ENCODE measurements at places on chromosomes 13 and 19.

DNA sequence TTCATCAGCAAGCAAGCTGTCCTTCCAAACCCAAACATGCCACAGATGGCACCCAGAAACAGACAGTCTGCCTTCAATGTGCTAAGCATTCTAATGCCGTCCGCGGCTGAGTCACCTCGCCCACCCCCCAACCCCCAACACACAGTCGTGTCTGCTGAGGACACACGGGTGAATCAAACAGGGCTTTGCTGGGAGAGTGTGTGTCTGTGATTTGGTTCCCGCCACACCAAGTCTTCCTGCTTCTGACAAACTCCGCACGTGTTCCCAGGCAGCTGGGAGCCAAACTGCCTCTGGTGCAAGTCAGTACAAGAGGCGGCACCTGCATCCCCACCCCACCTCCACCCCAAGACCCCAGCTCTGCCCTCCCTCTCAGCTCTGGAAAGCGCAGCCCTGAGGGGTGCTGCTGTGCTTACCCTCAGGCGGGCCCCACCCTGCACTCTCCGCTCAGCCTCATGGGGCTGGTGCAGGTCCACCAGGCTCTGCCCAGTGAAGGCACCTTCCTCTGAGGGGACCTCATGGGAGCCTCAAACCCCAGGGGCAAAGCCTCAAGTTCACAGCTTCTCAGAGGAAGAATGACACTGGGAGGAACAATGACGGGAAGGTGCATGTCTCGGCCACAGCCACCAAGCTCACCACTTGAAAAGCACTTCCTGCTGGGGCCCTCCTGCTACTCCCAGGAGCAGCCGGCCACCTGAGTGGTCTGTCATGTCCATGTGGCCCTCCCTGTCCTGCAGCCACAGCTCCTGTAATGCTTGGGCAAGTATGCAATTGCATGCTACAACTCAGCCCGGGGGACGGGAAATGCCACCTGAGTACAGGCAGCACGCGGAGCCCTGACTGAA, 15.0 kb upstream of the SLC35E1 start:
- DNase-seq = peak; percentile 91

DNA sequence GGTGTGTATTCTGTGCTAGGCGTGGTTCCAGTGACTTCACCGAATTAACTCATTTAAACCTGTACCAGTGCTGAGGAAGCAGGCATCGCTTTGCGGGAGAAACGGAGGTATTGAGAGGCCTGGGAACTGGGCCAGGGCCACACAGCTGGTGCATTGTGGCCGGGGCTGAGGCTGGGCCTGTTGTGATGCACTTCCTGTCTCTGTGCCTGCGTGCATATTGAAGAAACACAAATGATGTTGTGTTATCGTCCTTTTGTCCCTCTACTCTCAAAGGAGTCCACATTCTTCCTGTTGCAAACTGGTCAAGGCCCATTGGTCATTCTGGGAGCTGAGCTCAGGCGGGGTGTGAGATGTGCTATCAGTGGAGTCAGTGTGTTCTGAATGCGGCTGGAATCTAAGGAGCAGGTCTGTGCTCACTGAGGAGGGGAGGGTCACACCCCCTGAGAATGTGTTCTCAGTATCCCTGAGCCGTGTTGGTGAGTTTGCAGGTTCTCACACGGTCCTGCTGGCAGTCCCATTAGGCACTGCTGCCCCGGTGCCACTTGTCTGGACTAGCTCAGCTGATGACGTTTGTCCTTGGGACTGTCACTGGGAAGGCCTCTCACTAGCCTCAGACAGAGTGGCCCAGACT, 62.1 kb downstream of the ARHGEF7 start:
- DNase-seq = peak; percentile 32

- DNase-seq = no peak
These were observed 35.5 kb upstream of the KLF12 start for GRCh38 chr13:74169676-74170075.

DNA sequence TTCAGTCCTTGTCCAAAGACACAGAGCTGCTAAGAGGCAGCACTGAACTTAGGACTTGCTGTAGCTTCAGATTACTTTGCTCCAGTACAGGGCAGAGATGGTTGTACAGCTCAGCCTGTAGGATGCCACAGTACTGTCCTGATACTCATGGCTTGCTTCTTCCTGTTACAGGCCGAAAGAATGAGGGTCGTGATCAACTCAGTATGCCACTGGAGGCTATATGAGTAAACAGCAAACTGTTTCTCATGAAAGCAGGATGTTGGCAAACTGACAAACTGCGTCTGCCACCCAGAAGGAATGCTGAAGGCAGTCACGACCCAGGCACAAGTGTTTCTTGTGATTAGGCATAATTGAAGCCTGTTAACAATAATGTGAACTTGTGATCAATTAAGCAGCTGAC, 2.8 kb downstream of the ZNF749 start:
- DNase-seq = no peak

DNA sequence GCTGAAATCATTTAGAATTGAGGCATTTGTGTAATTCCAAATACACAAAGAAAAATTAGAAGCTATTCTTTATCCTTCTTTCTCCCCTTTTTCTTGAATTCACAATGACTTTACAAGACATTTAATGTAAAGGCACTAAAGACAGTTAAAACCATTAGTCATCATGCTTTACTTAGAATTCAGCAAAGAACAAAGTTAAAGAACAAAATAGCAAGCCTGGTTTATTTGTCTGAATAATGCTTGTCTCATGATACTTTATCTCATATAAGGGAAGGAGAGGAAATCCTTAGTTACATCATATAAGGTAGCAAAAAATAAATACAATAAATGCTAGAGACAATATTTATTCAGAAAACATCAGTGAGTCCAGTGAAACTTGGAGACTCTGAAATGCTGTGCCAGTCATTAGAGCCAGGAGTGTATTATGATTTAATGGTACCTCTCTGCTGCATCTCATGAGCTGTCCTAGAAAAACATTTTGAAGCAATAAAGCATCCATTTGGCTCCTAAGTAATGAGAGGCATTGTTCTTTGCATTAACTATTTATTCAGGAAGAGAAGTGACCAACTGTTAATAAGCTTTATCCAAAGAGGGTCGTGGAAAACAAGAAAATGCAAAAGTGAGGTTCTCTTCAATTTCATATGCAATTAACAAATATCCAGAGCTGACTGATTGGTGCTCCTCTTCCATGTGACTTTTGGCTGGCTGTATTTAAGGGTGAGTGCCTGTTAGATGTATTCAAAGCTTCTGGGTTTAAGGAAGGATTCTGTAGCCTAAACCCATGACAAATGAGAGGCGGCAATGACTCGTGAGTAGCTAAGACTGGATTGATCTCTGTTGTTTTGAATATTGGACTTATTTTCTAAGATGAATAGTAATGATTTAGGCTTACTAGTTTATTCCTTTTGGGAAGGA, 105.0 kb downstream of the DGKH start:
- DNase-seq = peak; percentile 83

- DNase-seq = no peak
These were observed 7.0 kb upstream of the TMEM161A start for GRCh38 chr19:19145281-19145680.

- DNase-seq = no peak
These were observed 82.8 kb downstream of the TEX29 start for GRCh38 chr13:111403266-111403665.

- DNase-seq = no peak
These were observed 160.9 kb downstream of the MZT1 start for GRCh38 chr13:72566526-72566925.

- DNase-seq = no peak
These were observed 30.7 kb downstream of the PDE4A start for GRCh38 chr19:10450853-10451609.

DNA sequence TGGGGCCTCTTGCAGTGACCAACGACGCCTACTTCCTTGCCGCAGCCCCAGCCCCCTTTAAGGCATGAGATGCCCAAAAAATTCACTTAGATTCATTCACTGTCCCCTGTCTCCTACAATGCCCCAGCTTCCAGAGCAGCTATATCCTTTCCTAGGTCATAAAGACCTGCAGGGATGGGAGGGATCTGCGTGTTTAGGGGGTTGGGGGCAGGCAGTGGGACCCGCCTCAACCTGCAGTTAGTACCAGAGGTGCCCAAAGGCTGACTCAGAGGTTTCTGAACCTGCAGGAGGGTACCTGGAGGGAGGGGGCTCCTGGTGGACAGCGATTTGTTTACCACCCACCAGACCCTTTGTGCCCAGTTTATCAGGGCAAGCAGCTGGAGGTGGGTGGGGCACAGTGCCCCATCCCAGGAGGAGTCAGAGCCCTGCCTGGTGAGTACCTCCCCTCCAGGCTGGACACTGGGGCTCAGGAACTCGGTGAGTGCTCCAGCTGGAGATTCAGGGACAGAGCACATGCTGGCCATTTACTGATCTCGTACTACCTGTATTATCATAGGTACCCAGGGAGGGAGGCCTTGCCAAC, 10.1 kb downstream of the RPS28 start:
- DNase-seq = no peak

DNA sequence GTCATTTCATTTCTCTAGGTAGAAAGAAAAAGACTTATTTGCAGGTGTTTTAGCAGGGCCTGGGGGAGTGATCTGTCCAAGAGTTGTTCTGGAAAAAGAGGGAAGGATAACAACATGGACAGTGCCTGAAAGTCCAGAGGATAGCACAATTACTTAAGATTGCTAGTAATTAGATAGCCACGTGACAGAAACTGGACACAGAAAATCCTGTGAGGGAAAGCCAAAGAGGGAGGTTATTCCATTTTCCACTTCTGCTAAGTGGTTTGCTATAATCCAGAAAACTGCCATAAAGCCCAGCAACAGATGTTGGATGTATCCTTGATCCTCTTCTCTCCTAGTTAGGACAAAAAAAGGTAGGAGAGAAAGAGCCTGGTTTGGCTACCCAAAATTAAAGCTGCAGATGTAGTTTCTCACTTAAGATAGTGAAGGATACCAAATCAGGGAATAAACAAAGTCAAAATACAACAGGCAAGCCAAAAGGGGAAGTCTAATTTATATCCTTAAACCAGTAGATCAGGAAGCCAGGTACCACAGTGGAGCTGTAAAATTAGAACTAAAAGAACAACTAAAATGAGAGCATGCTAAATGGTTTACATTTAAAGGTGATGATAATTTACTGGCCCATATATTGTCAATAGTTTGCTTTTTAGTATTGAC, 140.2 kb downstream of the VWA8 start:
- no peak for DNase-seq

DNA sequence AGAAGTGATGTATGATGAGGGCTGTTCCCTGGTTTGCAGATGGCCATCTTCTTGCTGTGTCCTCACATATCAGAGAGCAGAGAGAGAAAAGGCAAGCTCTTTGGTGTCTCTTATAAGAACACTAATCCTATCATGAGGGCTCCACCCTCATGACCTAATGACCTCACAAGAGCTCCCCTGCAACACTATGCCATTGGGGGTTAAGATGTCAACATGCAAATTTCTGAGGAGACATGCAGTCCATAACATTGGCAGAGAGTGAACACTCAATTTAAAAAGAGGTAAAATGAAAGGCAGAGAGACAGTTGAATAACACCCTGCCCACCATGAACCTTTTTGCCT, 10.9 kb downstream of the FAM187B start:
- DNase-seq = no peak

GRCh38 chr13:114151031-114151430, 18.6 kb upstream of the RASA3 start:
- DNase-seq = peak; percentile 39

DNA sequence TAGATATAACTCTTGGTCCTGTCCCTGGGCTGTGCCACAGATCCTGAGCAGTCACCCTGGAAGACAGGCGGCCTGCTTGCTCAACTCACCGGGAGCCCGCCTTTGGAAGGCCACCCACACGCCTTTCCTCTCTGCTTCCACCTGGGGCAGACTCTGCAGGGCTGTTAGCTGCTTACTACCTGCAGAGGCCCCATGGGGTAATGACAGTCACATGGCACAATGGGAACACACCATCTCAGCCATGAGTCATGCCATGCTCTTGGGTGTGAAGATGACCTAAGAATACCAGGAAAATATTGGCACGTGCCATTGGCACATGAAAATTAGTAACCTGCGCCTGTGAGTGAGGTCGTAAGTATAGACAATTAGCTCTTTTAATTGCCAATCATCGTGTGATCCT, 108.6 kb downstream of the COL4A2 start:
- DNase-seq = peak; percentile 28

DNA sequence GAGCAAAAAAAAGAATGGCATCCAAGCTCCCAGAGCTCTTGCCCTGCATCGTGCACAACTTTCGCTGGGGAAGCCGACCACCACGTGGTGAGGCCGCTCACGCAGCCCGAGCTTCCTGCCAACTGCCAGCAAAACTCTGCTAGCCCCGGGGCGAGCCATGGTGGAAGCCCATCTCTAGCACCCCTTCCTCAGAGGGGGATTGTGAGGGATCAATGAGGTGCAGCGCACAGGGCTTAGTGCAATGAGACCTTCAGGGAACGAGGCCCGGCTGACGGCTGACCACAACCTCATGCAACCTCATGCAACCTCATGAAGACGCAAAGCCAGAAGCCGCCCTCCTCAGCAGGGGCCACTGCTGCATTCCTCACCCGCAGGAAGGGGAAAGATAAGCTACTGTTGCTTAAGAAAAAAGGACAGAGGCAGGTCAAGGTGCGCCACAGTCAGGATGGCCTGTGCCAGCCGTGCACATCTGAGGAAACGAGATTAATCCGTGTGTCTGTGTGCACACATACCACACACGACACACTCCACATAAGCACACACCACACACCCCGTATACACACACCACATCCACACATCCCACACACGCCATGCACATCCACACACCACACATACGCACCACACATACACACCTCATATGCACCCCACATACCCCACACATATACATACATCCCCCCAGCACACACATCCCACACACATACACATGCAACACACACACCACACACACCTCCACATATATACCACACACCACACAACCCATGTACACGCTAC, 9.6 kb downstream of the HSPBP1 start:
- no peak for DNase-seq

DNA sequence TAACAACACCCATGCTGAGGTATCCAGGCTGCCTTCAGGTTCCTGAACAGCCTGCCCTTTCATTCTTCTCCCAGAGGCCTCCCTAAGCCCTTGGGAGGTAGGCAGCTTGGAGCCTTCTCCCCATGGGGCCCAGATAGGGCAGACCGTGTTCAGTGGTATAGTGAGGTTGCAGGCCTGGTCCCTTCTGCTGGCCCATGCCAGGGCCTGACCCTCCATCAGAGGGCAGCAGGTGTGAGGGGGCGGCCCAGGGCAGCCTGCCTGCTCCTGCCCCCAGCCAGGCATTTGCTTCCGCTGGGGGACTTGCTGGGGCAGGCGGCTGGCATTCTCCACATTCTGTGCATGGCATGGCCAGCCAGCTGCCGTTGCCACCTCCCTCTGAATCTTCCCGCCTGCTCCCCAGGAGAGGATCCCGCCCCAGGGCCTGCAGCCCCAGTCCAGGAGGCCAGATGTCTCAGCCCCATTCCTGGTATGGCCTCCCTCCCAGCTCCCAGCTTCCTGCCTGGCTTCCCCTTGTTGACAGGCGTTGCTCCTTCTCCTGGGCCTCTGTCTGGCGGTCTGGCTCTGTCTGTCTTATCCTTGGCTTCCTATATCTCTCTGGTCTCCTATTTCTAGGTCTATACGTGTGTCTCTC, 8.9 kb downstream of the CIC start:
- DNase-seq = no peak

GRCh38 chr13:35345992-35346391, 130.5 kb downstream of the MAB21L1 start:
- no peak for DNase-seq

GRCh38 chr19:7099597-7099921, 30.1 kb downstream of the ZNF557 start:
- DNase-seq = no peak

Measured in suppressor macrophage (primary cell).